ENCODE measurements at places on chromosomes 11 and 22. TPM values are rescaled to one million over a fixed set of nuclear protein-coding genes. Genes with fewer than 3 reads are reported as not detected.

The SPON1 gene
- total RNA-seq, result 52.2 TPM

The OR8B12 gene
- total RNA-seq, result not detected

The KRTAP5-9 gene
- not detected for total RNA-seq

The BARX2 gene
- not detected for total RNA-seq

The HTR3A gene
- not detected for total RNA-seq

The SCN3B gene
- total RNA-seq, result 0.49 TPM

The VPS11 gene
- total RNA-seq, result 26.4 TPM

The RRAS2 gene
- 110 TPM for total RNA-seq

The C22orf31 gene
- total RNA-seq, result not detected

The SYT13 gene
- total RNA-seq, result not detected

The MRGPRX3 gene
- total RNA-seq, result not detected

The GSTT2 gene
- not detected for total RNA-seq

The SLC22A25 gene
- not detected for total RNA-seq

The ABCG4 gene
- not detected for total RNA-seq

The BCO2 gene
- total RNA-seq, result 1.8 TPM

Measured in cardiac atrium fibroblast (primary cell).